ENCODE measurements at places on chromosomes 3 and 15.

DNA sequence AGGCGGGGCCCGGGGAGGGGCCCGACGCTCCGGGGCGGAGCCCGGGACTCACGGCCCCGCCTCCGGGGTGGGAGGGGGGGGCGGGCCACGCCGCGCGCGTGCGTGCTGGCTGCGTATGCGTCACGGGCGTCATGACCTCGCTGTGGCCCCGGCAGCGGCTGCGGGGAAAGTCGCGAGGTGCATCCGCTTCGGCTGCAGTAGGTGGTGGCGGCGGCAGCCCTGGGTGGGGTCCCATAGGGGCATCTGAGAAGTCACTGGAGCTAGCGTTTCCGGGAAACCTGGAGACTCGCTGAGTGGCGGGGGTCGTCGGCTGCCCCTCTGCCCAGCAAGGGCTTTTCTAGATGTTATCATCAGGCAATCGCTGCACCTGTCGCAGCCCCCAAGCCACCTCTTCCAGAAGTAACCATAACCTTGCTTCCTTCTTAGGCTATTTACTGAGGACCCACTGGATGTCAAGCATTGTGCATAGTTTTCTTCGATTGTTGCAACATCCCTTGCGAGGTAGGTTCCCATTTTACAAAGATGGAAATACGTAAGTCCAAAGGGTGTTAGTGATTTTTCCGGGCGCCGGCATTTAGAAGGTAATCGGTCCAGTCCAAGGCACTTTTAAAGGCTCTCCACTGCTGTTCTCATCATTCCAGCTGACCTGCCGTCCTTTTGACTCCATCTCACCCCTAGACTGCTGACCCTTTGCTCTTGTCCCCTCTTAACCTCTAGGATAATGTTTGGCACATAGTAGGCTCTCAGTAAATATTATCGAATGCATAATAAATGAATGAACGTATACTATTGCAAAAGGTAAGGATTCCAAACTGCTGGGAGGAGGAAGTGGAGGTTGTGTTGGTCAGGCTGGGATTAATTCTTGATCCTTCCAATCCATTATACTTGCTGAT is at the start of gene GDPGP1:
TSS of gene GDPGP1 (plus strand) at position 114 of the 893 bp plus-strand sequence. CDS start 6,700 bp downstream, outside the sequence.
- no peak for DNase-seq

- DNase-seq = no peak
These were observed 56.8 kb upstream of the ABI3BP start for GRCh38 chr3:101050046-101050445.

GRCh38 chr15:84035399-84035766 is 200.2 kb upstream of the GOLGA6L4 start:
- no peak for DNase-seq

DNA sequence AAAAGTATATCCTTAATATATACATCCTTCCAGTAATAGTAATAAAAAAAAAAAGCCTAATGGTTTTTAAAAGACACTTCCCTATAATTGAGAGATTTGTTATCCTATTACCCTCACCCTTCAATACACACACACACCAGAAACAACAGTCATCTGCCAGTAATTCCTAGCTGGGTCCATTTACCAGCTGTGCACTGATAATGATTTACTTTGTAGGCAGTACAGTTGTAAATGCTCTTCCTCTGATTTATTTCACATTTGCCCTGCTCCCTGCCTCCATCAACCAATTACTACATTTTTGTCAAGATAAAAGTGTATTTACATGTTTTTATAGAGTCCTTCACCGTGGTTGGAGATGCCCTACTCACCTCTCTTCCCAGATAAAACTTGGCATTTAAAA is 12.4 kb downstream of the TPM1 start:
- DNase-seq = no peak

DNA sequence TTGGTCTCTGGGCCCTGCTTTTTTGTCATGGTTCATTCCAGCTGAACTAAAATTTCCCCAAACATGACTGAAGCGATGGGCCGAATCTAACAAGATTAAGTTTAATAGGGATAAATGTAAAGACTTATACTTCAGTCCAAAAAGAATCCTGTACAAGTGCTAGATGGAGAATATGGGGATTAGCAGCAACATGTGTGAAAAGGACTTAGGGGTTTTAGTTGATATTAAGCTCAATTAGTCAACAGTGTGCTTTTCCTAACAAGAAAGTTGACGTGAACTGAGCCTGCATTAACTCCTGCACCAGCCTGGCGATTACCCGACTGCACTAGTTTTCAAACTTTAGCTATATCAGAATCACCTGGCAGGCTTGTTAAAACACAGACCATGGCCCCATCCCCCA is 61.0 kb upstream of the BBX start:
- no peak for DNase-seq

DNA sequence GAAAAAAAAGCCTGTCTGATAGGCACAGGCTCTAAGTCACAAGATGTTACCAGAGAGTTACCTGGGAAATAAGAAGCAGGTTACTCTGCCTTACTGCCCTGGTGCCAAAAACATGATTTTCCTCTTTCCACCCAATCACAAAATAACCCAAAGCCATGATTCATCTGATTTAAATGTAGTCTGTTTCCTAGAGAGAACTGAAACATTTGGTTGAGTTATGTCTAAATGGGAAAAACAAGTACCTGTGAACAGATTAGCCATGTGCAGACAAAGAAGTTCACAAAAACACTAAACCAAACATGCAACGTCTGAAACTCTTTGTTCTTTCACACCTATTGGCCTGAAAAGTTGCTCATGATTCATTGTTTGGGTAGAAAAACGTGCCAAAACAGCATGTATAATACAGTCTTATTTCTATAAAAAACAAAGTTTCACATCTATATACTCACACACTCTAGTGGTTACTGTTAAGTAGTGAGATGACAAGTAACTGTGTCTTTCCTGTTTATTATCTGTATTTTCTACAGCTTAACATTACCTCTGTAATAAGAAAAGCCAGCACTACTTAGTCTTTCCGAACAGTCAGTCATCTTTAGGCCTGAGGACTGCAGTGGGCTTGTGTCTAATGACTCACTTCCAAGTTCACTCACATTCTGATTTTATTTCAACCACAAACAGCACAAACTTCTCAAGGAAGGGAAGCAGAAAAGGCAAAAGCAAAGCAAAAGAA is 30.2 kb downstream of the FAM174B start:
- no peak for DNase-seq

GRCh38 chr15:30956216-30957124 is 35.0 kb downstream of the MTMR10 start:
- no peak for DNase-seq

DNA sequence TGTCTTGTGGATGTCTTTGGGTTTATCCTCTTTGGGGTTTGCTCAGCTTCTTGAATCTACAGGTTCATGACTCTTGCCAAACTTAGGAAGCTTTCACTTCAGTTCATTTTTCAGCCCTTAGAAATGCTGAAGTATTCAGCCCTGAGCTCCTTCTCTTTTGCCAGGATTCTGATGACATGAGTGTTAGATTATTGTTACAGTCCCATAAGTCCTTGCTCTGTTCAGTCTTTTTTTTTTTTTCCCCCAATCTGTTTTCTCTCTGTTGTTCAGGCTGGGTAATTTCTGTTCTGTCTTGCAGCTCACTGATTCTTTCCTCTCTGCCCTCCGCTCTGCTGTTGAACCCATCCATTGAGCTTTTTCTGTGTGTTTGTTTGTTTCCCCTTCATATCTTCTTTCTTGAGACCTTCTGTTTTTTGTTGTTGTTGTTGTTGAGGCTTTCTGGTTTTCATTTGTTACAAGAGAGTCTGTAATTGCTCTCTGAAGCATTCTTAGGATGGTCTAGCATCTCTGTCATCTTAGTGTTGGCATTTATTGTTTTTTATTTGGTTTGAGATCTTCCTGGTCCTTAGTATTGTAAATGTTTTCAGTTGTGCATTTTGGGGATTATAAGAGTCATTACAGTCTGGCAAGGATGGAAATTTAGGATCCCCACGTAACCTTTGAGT is 18.4 kb downstream of the LRCH3 start:
- no peak for DNase-seq

DNA sequence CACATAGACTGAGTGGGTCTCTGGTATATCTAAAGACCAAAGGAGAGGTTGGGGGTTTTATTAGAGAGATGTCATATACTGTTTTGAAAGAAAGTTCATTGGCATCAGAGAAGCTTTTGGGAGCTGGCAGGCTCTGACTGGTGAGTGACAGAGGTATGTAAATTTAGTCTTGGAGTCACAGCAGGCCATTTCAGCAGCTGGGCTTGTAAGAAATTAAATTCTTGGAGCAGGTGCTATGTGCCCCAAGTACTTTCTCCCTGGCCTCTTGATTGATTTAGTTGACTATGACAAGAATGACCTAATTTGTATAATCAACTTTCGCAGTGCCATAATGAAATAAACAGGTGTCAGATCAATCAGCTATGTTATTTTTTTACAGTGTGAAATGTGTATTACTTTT is 47.8 kb upstream of the CDAN1 start:
- no peak for DNase-seq

DNA sequence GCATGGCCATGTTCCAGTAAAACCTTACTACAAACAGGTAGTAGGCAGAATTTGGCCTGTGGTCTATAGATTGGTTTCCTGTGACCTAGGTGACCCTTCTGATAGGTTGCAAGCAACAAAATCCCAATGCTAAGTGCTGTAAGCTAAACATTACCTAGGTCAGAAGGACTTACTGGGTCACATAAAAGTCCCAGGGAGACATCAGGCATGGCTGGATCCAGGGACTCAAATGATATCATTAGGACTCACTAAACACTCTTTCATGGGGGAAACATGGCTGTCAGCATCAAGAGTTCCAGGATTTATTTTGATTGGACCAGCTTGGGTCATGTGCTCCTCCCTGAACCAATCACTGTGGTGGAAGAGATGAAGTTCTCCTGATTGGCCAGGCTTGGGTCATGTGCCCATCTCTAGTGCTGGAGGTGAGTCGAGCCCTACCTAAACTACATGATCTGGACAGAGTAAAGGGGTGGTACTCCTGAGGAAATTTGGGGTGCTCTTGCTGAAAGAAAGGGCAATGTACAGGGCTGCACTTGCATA is 16.8 kb upstream of the SLC6A1 start:
- DNase-seq = no peak

- DNase-seq = no peak
These were observed 251.7 kb downstream of the WNT5A start for GRCh38 chr3:55235416-55235815.

DNA sequence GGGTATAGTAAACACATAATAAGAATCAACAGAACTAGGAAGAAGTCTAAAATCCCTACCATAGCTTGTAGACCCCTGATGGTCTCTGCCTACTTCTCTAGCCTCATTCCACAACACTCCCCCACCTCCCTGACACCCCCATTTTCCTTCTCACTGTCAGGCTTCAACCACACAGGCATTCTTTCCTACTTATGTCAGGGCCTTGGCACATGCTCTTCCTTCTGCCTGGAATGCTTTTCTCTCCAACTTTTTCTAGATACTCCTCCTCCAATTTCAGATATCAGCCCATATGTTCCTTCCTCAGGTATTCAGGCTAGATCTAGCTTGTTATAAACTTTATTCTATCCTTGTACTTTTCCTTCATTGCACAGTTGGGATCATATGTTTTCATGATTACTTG is 106.0 kb upstream of the MRPL3 start:
- no peak for DNase-seq

GRCh38 chr3:190810957-190811356 is 51.5 kb downstream of the GMNC start:
- no peak for DNase-seq

- DNase-seq = no peak
These were observed 15.8 kb downstream of the ABHD17C start for GRCh38 chr15:80710635-80711554.

DNA sequence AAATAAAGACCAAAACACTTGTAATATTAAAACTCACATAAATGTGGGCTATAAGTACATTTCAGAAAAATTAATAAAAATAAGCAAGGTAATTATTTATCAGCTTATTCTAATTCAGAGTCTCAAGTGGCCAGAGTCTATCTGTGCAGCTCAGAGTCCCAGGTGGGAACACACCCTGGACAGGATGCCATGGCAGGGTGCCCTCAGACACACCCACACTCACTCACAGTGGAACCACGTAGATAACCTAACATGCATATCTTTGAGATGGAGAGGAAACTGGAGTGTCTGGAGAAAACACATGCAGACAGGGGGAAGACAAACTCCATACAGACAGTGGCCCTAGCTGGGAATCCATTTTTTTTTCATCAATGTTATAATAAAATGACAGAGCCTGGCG is 37.2 kb downstream of the FSIP1 start:
- no peak for DNase-seq

DNA sequence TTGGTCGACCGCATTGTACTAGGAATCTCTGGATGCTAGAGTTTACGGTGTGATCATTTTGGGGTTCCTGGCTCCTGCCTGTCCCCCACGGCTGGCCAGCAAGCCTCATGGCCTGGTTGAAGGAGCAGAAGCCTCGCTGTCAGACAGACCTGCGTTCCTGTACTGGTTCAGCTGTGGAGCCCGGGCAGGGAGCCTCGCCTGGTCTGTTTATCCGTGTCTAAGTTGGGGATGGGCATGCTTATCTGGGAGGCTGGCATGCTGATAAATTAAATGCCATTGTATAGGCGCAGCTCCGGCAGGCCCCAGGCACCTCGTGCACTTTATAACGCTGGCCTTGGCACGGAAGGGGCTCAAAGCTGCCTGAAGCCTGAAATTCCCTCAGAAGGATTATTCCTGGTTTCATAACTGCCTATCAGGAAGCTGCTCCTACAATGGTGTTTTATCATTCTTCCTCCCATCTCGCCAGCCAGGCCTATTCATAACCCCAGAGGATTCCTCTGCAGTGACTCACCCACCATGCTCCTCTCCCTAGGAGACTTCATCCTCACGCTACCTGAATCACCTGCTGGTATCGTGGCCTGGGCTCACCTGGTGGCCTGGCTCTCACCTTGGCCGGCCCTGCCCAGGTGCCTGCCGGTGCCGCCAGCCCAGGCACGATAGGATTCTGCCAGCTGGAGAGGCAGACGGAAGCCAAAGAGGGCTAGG is 110.9 kb downstream of the ASB7 start:
- no peak for DNase-seq

DNA sequence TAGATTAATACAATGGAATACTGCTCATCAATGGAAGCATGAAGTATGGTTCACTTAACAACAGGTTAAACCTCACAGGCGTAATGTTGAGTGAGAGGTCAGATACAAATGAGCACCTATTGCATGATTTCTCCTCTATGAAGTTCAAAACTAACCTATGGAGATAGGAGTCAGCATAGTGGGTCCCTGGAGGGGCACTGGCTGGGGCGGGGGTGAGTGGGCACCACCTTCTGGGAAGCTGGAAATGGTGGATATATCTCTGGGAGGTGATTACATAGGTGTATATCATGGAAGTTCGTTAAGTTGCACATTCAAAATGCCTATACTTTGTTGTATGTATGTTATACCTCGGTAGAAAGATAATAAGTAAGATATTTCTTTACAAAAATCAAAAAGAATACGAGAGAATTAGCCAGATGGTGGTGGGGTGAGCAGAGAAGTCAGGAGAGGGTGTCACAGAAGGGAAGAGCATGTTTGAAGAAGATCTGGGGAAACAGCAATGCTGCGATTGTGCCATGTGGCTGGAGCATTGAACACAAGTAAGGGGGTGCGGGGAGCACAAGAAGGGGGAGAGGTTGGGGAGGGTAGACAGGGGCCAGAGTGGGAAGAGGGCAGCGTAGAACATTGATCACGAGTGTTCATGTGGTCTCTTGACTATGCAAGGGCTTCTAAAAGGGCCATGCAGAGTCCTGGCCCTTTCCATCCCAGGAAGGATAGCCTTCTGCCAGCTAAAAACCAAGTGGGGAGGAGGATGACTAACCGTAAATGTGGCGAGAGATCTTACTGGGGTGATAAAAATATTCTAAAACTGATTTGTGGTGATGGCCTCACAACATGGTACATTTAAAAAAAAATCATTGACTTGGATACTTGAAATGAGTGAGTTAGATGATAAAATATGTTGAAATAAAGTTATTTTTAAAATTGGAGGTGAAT is 30.2 kb downstream of the ITGA11 start:
- DNase-seq = no peak

GRCh38 chr3:186275436-186275835 is 86.6 kb downstream of the DGKG start:
- no peak for DNase-seq

GRCh38 chr15:82602195-82602594 is 45.0 kb downstream of the CPEB1 start:
- DNase-seq = no peak

All from NCI-H187 (cell line).